Head of caudate nucleus (tissue), 42 donors: ENCODE measurements at places on chromosomes 16 and 17.

- DNase-seq, result no peak
These were observed 56.3 kb upstream of the IL34 start for GRCh38 chr16:70589998-70590471.

- peak; percentile 18 for DNase-seq
These were observed 590 bp downstream of the TMEM219 start for GRCh38 chr16:29962344-29962994.

- DNase-seq, result no peak
These were observed 489.3 kb upstream of the SOX9 start for GRCh38 chr17:71631483-71631882.

DNA sequence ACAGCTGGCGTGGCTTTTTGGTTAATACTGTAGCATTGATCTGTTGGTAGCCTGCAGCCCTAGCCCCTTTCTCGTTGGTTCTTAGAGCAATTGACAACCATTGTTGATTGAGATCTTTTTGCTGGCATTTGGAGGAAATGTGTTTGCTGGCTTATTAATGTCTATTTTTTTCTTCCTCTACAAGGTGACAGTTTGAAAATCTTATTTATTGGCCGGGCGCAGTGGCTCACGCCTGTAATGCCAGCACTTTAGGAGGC is 1.8 kb downstream of the ATXN2L start:
- DNase-seq, result no peak

DNA sequence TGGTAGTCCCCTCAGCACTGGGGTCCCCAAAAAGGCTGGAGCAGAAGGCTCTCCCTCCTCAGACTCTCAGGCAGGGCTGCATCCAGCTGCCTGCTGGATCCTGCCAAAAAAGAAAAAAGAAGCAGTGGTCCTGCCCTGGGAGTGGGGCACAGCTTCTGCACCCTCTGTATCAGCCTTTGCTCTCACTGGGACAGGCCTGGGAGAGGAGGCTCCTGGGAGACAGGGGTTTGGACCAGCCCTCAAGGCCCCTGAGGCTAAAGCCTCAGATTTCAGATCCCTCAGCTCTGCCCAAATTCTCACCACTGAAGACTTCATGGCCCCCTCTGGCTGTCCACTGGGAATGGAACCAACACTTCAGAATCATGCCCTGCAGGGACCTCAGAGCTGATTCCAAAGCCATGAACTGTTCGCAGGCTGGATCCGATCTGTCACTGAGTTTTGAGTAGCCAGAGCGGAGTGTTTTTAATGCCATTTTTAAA is 96.9 kb downstream of the C16orf78 start:
- no peak for DNase-seq

GRCh38 chr16:30096862-30097563 is 1.0 kb upstream of the YPEL3 start:
- DNase-seq, result no peak

- DNase-seq, result no peak
These were observed 91.7 kb upstream of the TOB1 start for GRCh38 chr17:50957600-50958575.

DNA sequence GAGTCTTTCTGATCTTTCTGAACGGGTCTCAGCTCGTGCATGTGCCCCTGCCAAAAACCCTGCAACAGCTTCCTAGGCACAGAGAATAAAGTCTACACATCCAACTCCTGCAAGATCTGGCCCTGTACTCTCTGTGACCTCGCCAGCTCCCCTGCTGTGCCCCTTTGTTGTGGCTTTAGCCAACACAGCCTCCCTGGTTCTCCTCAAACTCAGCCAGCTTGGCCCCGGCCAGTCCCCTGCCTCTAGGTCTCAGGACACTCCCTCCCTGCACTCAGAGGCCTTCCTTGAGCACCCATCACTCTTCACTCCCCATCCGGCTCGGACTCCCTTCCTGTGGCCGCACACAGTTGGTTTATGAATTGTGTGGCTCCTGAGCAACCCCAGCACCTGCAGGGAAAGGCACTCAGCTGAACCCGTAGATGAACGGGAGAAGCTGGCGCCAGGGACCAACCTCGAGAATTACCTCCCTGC is 1.4 kb downstream of the CEP131 start:
- DNase-seq, result no peak

- DNase-seq, result no peak
These were observed 12.5 kb downstream of the SLC7A5 start for GRCh38 chr16:87856791-87857228.

- DNase-seq, result no peak
These were observed 50.2 kb downstream of the CDK5R1 start for GRCh38 chr17:32536736-32537643.

DNA sequence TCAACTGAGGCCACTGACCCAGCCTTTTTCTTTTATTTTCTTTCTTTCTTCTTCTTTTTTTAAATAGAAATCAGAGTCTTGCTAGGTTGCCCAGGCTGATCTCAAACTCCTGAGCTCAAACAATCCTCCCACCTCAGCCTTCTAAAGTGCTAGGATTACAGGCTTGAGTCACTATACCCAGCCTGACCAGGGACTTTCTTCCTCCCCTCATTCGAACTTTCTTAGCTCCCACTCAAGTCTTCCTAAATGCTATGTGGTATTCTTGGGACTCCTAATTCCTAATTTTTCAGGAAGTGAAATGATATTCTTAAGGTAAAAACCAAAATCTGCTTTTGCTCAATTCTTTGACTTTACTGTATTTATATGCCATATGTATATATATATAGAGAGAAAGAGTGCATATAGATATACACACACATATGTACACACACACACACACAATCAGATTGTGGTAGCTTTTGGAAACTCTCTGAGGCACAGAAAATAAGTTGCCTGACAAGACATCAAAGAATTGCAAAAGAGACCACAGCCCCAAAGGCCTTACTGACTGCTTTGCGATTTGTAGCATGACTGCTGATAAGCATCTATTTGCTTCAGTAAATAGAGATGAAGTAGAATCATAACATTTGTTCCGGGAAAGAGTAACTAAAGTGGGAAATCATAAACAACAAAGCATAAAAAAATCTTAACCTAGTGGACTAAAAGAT is 9.5 kb upstream of the AMZ2 start:
- DNase-seq, result no peak

DNA sequence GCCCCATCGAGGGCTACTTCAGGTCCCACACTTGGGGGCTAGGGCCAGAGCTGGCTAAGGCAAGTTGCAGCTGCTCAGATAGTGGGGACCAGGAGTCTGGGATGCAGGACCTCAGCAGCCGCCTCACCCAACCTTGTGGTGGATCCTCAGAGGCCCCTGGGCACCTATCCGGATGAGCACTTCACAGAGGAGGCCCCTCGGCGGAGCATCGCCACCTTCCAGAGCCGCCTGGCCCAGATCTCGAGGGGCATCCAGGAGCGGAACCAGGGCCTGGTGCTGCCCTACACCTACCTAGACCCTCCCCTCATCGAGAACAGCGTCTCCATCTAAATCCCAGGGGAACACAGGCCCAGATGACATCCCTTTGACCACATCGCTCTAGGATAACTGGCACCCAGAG is 9.4 kb downstream of the ALOX15B start:
- no peak for DNase-seq

GRCh38 chr16:58219432-58219831 is 21.5 kb upstream of the CSNK2A2 start:
- DNase-seq, result no peak

GRCh38 chr17:74140282-74140681 is 63.2 kb upstream of the RPL38 start:
- DNase-seq, result no peak

- no peak for DNase-seq
These were observed 32.1 kb upstream of the SREBF1 start for GRCh38 chr17:17868641-17869522.

DNA sequence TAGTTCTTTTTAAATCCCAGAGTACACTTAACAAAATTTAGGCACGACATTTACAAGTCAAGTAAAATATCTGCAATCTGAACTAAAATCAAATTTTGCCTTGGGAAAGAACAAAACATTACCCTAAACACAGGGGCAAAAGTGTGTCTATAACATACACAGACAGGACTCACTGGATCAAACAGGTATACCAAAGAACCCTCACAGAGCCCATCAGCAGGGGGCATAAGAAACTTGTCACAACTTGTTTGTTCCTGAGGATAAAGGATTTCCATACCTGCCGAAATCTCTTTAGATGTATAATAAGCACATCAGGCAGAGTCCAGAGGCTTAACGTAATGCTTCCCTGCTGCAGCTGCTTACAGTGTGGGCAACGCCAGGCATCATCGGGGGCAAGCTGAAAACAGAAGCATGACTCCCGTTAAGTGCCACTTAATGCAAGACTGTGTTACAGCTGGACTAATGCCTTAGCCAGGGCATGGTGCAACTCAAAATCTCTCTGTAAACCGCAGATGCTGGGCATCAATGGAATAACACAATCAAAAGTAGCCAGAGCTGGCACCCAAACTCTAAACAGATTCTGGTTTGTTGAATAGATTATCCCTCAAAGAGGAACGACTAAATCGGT is 67.0 kb downstream of the USP31 start:
- no peak for DNase-seq

DNA sequence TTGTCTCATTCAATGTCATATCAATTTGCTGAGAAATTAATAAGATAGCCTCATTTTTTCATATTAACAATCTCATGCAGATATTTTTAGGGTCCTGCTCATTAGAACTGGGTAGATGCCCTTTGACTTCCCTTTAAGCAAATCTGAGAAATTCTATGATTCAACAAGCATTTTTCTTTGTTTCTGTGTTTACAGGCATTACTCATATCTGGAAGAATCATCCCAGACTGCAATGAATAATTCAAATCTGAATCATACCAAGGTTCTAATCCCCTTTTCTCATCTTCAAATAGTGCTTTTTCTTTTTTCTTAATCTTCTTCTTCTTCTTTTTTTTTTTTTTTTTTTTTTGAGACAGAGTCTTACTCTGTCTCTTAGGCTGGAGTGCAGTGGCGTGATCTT is 69.2 kb upstream of the KIFC3 start:
- no peak for DNase-seq

DNA sequence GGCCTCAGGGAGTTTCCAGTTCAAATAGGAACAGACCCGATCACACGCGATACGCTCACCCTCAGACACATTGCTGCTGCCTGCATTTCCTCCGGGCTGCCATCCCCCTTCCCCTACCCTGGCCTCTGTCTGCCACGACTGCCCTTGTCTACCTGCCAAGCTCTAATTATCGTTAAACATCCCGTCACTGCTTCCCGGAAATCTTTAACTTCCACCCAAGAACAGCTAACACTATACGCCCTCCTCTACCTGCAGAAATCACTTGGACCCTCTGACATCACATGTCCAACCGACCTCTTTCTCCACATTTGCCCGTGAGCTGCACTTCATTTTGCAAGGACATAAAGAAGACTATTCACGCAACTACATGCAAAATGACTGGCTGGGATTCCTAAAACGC is 40.4 kb downstream of the ABAT start:
- DNase-seq, result no peak

GRCh38 chr17:27644586-27644985 is 13.6 kb downstream of the LGALS9 start:
- DNase-seq, result peak; percentile 44

GRCh38 chr16:4081521-4082021 is 34.7 kb downstream of the ADCY9 start:
- peak; percentile 63 for DNase-seq

GRCh38 chr17:74272731-74273201 is 1.3 kb upstream of the DNAI2 start:
- no peak for DNase-seq
